Posterior vena cava (tissue), 2 donors: ENCODE measurements at places on chromosomes 4 and X. TPM values are rescaled to one million over a fixed set of nuclear protein-coding genes. Genes with fewer than 3 reads are reported as not detected.

The ZNF280C gene
- total RNA-seq = 4.4 TPM

The MAGEB1 gene
- total RNA-seq = not detected

The GSX2 gene
- total RNA-seq = not detected

DNA sequence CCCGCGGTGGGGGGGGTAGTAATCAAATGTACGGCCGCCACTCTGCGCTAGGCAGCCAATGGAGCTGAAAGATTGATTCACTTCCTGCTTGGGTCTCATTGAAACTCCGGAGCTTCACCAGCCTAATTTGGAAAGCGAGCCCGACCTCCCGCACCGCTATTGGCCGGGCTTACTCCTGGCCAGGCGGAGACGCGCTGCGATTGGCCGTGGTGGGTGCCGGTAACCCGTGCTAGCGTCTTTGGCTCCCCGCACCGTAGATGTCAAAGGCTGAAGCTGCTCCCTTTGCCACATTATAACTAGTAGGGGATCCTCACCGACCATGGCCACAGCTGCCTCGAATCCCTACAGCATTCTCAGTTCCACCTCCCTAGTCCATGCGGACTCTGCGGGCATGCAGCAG is at the start of gene POU3F4:
Gene POU3F4 (plus strand): TSS at position 285 of the 400 bp plus-strand sequence. CDS start 35 bp downstream, at position 320.
- DNase-seq = no peak

DNA sequence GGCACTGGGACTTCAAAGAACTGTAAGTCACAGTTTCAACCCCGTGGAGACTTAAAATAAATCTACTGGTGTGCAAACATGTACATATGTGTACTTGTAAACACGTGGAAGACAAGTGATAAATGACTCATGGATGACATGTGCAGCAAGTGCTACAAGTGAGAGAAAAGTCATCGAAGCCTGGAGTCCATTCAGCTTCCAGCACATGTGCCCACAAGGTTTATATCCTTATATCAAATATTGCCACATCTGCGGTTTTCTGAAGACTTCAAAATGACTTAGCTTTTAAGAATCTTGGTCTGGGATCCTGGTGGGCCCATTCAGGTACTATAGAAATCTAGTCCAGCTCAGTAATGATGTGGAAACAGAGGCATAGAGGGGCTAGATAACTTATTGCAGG is 33.0 kb upstream of the TTC29 start:
- DNase-seq = no peak
